IPS-NIHi11 (cell line): ENCODE measurements at places on chromosomes 6 and 20.

- DNase-seq = no peak
Observed at GRCh38 chr20:21933526-21933925, 228.1 kb downstream of the PAX1 start.

GRCh38 chr20:43937591-43937990, 22.9 kb downstream of the TOX2 start:
- no peak for DNase-seq

DNA sequence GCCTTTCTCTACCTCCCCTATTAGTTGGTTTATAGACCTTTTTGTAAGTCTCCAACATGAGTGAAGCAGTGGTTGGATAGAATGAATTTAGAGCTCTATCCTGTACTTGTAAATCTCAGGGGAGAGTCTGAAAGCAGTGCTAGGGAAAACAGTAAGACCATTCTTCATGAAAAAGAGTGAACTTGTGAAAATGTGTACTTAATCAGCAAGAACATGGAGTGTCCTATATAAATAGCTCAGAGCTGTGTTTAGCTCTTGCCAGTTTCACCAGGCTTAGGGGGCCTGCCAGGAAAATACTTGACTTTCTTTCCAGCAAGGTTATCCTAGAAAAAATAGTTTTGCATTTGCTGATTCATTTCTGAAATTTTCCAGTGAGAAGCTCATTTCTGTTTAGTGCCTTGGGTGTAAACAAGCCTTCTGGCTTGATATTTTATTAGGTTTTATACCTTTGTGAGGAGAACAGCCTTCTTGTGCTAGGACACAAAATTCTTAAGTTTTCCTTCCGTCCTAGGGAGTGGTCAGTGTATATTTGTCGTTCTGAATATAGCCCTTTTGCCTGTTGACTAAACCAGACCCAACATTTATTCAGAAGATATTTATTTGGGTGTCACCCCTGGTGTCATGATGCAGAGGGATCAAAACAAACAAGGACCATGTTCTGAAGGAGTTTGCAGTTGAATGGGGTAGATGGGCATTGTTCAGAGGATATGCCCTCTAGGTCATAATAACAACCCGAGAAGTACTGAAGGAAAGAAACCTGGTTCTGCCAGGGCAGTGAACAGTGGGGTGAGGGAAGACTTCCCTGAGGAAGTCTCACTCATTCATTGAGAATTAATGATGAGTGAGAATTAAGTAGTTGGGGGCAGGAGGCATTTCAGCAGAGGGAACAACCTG, 7.6 kb downstream of the ARFGEF2 start:
- no peak for DNase-seq

DNA sequence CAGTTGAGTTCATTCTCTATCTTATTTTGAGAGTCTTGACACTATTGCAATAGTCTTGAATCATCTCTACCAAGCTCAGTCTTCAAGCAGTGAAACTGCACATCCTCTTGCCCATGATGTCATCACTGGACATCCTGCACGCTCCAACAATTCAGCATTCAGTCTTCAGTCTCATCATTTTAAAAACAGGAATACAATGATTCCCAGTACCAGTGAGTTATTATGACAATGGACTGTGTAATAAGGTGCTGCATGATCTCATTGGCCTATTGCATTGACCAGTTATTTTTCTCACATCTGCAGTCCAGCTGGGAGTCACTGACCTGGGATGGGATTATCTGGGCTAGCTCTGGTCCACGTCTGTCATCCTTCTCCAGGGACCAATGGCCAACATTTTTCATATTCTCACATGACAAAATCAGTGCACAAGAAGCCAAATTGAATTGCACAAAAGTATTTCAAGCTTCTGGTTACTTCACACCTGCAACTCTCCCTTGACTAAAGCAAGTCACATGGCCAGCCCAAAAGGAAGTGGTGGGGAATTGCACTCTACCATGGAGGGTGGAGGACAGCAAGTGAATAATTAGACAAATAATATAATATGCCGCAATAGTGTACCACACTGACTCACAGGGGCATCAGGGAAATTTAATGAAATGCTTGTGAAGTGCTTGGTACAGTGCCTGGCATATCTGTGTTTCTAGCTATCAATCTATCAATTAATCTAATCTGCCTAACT, 6.4 kb upstream of the CST2 start:
- DNase-seq = no peak

DNA sequence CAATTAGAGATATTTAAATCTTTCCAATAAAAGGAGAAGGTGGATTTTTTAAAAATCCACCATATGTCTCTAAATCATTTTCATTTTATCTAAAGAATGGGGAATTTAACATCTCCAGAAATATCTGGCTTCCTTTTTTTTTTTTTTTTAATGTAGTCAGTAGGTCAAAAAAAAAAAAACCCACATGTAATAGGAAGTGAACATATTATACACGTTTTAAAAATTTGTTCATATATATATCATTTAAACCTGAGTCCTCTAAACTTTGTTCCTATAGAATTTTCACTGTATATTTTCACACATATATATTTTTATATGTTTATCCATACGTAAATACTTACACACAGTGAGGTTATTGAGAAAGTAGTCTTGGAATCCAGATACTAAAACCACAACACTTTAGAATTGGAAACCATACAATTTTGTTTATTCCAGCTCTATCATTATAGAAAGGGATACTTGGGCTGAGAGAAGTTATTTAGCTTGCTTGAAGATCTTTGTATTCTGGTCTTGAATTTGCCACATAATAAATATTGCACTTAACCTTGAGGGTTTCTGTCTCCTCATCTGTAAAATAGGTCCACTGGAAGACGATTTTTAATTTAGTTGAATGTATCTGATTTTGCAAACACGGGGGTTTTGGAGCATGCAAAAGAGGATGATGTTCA, 62.1 kb upstream of the ZNF217 start:
- DNase-seq = no peak

DNA sequence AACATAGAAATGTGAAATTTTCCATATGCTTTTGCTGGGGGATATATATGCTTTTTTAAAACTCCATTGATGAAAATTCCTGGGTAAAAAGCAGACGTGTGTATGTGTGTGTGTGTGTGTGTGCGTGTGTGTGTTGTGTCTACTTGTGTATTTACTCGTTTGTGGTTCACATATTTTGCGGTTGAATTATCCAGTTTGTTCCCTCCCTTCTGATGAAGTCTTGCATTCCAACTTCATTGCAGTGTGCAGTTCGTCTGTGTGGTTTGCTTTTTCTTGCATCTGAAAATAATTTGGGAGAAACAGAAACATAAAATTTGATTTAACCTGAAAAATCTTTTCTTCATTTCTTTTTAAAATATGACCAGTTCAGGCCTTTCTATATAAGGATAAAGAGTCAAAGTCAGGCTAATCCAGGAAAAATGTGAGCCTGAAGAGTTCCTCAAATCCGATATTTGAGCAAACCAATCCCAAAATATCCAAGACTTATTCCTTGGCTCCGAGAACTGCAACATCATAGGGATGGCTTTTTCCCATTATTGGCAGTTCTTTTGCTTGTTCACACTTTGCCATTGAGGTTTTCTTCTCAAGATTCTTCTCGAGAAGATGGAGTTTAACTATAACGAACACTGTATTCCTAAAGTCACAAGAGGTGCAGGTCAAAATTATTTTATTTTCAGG, 202.2 kb upstream of the CCN2 start:
- no peak for DNase-seq

DNA sequence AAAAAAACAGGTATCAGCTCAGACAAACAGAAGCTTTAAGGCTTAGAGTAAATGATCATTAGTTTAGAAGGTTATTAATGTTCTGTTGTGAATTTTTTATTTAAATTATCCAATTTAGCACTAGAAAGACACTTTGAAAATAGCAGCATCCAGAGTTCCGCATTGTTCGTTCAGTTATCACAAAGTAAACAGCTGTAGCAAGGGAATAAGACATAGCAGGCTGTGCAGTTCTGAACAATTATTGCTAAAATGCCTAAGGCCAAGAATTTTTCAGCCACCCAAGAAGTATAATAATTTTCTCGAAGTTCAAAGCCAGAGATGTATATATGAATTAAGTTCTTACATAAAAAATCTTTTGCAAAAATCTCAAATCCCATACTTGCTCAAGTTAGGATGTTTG, 8.0 kb upstream of the TNFAIP3 start:
- DNase-seq = no peak

GRCh38 chr20:56986931-56987720, 279.3 kb downstream of the BMP7 start:
- no peak for DNase-seq
